SJSA1 (cell line): ENCODE measurements at places on chromosomes 11 and 22. TPM values are rescaled to one million over a fixed set of nuclear protein-coding genes. Genes with fewer than 3 reads are reported as not detected.
A peak's percentile ranks its signal among the peaks of the same experiment; 100 is the strongest.

NXPE2 gene
- 0.29 TPM in 1 of 2 replicates, not detected in the other for total RNA-seq

TENM4 gene
- total RNA-seq = not detected in 2 replicates

RPLP2 gene
- total RNA-seq = 504 and 706 TPM in 2 replicates

KCNA4 gene
- not detected in 2 replicates for total RNA-seq

SYCE3 gene
- not detected in 2 replicates for total RNA-seq

RBMXL2 gene
- total RNA-seq = not detected in 2 replicates

KRTAP5-1 gene
- not detected in 2 replicates for total RNA-seq

ANKK1 gene
- total RNA-seq = not detected in 2 replicates

CEP126 gene
- total RNA-seq = 0.21 and 0.28 TPM in 2 replicates

SSTR3 gene
- not detected in 2 replicates for total RNA-seq

DNA sequence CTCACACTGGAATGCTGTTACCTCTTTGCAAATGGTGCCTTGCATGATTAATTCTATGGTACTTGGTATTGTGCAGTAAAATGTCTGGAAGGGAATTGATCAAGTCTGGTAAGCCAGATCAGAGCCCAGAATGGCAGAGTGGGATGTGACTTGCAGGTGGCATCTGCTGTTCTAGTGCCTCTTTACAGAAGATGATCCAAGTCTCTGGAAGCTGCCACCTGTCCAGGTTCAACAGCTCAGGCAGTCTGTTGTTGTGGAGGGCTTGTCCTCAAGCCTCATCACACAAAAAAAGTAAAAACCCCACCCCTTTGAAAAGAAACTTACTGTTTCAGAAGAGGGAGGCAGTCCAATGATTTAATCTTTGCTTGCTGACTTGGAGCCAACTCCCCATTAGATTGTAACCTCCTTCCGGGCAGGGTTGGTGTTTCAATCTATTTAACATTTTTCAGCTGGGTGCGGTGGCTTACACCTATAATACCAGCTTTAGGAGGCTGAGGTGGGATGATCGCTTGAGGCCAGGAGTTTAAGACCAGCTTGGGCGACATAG is 17.1 kb downstream of the ZNRF3 start:
- no peaks in the 10 kb centered on the region for H3K27me3 ChIP-seq
- DNase-seq = no peak
- no peak overlapping the region for H3K27ac ChIP-seq
- no peak overlapping the region for H3K4me3 ChIP-seq
- H3K36me3 ChIP-seq = no peaks in the 10 kb centered on the region
- H3K4me1 ChIP-seq = peaks cover 32% of the 10 kb centered on the region

DNA sequence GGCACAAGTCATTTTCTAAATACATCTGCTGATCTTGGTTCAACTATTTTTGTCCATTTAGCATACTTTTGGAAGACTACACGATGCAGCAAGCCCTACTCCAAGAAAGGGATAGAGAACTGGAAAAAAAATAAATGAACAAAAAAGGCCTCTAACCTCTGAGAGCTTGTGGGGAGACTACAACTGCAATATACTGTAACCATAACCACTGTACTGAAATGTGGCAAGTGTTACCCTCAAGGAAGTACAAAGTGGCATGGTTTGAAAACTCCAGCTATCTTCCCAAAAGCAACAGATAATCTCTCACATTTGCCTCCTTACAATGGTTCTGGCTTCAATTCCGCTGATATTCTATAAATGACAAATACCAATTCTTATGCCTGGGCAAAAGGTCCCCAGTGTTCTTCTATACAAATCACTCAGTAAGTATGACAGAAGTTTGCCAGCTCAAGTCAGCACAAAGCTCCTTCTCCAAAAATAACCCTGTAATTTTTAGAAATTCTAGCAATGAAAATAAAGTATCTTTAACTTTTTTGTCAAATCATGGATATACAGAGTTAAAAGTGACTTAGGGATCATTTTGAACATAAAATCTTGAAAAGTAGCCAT is 22.9 kb downstream of the AMBRA1 start:
- H3K4me1 ChIP-seq = no peaks in the 10 kb centered on the region
- no peak for DNase-seq
- H3K36me3 ChIP-seq = peaks cover 4% of the 10 kb centered on the region
- no peak overlapping the region for H3K27ac ChIP-seq
- H3K27me3 ChIP-seq = no peaks in the 10 kb centered on the region

DNA sequence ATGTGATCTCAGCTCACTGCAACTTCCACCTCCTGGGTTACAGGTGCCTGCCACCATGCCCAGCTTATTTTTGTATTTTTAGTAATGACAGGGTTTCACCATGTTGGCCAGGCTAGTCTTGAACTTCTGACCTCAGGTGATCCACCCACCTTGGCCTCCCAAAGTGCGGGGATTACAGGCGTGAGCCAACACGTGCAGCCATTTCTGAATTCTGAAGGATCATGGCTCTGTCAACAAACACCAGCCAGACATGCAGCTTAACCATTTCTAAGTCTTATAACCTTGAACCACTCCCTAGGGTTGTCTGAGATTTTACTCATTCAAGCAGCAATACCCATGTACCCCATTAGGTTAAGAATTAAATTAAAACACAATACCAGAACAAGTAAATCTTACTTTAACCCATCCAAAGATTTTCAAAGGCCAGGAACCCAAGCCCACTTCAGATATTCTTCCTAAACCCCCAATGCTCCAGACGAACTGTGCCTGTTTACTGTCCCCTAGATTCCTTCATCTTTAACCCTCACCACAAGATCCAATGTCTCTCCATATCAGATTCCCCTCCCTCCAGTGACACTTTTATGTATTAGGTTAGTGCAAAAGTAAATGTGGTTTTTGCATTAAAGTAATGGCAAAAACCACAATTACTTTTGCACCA is 4.0 kb downstream of the RPS13 start:
- no peak for DNase-seq
- H3K27me3 ChIP-seq = no peaks in the 10 kb centered on the region
- H3K36me3 ChIP-seq = peaks cover 46% of the 10 kb centered on the region
- no peak overlapping the region for H3K4me3 ChIP-seq

- H3K4me1 ChIP-seq = peaks cover 72% of the 10 kb centered on the region
- peak overlapping the region; percentile 92 for H3K27ac ChIP-seq
- DNase-seq = no peak
- H3K27me3 ChIP-seq = 0 out of 2 replicates have a peak, but pooled peaks cover 4% of the 10 kb centered on the region
- H3K4me3 ChIP-seq = peak overlapping the region; percentile 88
Measured at GRCh38 chr22:46083383-46084350, 66.7 kb upstream of the PPARA start.

DNA sequence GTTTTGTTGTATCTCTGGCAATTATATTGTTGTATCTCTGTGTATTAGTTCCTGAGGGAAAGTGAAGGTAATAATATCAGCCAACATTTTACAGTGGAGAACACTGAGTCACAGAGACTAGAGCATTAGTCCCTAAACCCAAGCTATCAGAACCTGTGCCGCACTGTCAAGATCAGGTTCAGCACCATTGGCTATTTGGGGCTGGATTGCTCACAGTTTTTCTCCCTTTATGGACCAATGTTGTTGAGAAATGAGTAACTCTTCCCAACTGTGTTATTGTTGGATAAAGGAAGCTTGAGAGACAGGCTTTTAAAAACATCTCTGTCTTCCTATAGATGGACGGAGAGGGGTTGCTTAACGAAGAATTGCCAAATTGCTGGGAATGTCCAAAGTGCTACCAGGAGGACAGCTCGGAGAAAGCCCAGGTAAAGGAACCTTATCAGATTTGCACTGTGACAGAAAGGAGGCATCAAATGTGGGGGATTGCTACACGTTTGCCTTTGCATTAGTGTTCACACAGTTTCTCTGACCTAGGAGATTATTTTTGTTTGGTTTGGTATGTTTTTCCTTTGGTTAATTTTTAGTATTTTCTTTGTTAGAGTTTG is 18.2 kb upstream of the GRK2 start:
- H3K27me3 ChIP-seq = no peaks in the 10 kb centered on the region
- no peak overlapping the region for H3K27ac ChIP-seq
- no peak for DNase-seq
- H3K4me3 ChIP-seq = no peak overlapping the region

DNA sequence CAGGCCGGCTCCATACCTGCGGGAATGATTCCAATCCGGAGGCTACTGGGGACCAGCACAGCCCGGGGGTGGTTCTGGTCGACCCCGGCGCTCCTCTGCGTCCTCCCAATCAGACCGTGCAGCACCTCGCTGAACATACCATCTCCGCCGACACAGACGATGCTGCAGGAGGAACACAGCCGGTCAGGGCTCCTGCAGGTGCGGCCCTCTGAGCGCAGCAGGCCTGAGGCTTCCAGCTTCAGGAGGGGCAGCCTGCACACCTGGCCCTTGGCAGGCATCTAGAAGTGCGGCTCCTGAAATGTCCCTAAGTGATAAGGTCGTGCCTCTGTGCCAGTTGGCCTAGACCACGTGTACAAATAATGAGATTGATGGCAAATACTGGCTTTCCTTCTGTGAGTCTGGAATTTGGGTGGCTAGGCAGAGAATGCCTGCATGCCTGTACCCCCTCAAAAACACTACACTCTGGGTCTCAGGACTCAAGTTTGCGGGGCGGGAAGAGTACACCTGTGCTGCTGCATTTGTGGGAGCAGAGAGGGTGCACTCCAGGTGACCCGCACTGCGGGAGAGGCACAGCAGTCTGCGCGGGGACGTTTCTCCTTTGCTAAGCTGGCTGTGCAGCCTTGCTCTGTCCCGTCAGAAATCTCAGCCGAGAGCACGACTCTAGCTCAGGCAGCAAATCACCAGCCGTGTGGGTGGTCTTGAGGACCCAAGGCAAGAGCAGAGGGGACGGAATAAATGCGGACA is 30.1 kb downstream of the CERK start:
- H3K4me3 ChIP-seq = no peak overlapping the region
- H3K36me3 ChIP-seq = peaks cover 89% of the 10 kb centered on the region
- no peaks in the 10 kb centered on the region for H3K27me3 ChIP-seq
- no peak for DNase-seq

DNA sequence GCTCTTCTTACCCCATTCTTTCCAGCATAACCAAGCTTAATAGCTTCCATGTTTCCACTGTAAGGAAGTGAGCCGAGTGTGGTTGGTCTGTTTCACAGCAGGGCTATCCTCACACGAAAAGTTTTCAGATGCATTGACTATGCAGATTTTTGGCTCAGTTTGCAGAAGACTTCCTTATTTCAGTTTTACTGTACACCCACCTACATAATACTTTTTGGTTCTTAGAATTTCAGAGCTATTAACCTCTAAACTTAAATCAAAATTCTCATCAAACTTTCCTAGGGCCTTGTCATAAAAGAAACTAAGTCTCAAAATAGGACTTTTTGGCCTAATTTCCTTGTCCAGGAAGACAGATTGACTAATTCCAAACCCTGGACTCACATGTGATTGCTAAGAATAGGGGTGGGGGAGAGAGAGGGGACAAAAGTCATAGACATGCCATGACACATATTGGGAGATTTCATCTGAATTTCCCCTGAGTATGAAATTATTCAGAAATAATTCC is 7.3 kb upstream of the EHF start:
- no peak for DNase-seq
- no peak overlapping the region for H3K4me3 ChIP-seq
- H3K36me3 ChIP-seq = no peaks in the 10 kb centered on the region
- H3K4me1 ChIP-seq = no peaks in the 10 kb centered on the region
- H3K27me3 ChIP-seq = no peaks in the 10 kb centered on the region

- DNase-seq = peak; percentile 90
- H3K4me1 ChIP-seq = peaks cover 30% of the 10 kb centered on the region
- peak overlapping the region; percentile 84 for H3K27ac ChIP-seq
Measured at GRCh38 chr11:67240576-67241389, 25.5 kb upstream of the GRK2 start.

DNA sequence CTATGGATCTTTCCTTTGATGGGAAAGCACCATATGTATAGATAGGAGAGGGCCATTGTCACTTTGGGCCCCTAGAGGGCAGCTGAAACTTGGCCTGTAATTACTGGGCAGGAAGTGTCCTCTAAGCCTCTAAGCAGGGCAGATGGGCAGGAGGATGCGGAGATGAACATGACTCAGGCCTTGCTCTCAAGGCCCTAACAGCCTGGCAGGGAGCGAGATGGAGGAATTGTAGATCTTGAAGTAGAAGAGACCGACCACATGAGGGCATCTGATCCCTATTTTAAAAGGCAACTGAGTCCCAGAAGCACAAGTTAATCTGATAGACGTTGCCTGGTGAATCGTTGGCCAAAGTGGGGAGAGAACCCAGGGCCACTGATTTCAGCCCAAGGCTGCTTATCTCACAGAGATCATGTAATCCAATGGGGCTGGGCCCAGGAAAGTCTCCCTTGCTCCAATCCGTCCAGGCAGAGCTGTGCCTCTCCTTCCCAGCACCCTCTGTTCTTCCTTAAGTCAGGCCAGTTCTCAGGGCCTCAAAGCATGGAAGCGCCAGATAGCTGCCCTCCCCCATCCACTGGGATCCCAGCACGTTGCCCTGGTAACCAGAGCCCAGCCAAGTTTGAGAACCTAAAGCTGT is 2.5 kb upstream of the SEPTIN3 start:
- no peak for DNase-seq
- no peak overlapping the region for H3K27ac ChIP-seq
- H3K4me1 ChIP-seq = no peaks in the 10 kb centered on the region
- no peaks in the 10 kb centered on the region for H3K36me3 ChIP-seq
- no peak overlapping the region for H3K4me3 ChIP-seq

DNA sequence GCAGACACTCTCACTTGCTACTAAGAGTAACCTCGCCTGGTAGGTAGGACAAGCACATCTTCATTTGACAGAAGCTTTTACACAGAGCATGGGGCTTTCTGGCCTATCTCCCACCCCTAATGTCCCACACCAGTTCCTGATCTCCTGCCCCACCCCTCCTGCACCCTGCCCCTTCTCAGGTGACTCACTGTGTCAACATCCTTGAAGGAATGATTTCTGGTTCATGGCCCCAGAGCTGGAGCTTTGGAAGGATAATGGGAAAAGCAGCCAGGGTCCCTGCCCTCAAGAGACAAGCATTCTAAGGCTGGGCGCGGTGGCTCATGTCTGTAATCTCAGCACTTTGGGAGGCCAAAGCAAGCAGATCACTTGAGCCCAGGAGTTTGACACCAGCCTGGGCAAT is 47.2 kb downstream of the LRFN4 start:
- H3K4me1 ChIP-seq = peaks cover 41% of the 10 kb centered on the region
- no peaks in the 10 kb centered on the region for H3K36me3 ChIP-seq
- DNase-seq = no peak
- no peak overlapping the region for H3K27ac ChIP-seq
- H3K4me3 ChIP-seq = no peak overlapping the region

GRCh38 chr11:14669958-14670357 is 26.4 kb downstream of the PDE3B start:
- no peaks in the 10 kb centered on the region for H3K4me1 ChIP-seq
- H3K4me3 ChIP-seq = no peak overlapping the region
- no peak for DNase-seq
- H3K27me3 ChIP-seq = no peaks in the 10 kb centered on the region
- no peaks in the 10 kb centered on the region for H3K36me3 ChIP-seq

- no peaks in the 10 kb centered on the region for H3K27me3 ChIP-seq
- peaks cover 4% of the 10 kb centered on the region; the same call in 1 of the 2 replicates for H3K4me1 ChIP-seq
- H3K36me3 ChIP-seq = no peaks in the 10 kb centered on the region
- H3K27ac ChIP-seq = no peak overlapping the region
Measured at GRCh38 chr11:96045622-96046456, 121.9 kb upstream of the MTMR2 start.

DNA sequence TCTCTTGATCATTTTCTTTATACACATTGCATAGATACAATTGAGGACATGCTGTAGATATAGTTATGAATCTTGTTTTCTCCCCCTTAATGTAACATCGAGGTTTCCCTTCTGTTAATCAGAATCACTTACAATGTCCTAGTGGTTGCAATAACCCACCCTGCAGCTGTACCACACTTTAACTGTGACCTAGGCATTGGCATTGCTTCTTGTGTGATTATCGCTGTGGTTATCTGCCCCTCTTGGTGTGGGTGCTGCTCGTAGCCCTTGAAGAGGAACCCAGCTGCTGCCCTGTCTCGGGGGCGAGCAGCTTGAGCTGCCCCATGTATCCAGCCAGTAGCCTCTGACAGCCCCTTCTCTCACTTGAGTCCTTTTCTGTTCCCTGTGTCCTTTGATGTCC is 1.5 kb downstream of the DGAT2 start:
- no peak overlapping the region for H3K27ac ChIP-seq
- no peak for DNase-seq
- peaks cover 8% of the 10 kb centered on the region for H3K4me1 ChIP-seq
- H3K36me3 ChIP-seq = no peaks in the 10 kb centered on the region
- H3K4me3 ChIP-seq = no peak overlapping the region
